Mammary epithelial cell (primary cell): ENCODE measurements at places on chromosomes 5 and 9.

- no peak for DNase-seq
Observed at GRCh38 chr5:111255169-111255568, 31.0 kb downstream of the CAMK4 start.

DNA sequence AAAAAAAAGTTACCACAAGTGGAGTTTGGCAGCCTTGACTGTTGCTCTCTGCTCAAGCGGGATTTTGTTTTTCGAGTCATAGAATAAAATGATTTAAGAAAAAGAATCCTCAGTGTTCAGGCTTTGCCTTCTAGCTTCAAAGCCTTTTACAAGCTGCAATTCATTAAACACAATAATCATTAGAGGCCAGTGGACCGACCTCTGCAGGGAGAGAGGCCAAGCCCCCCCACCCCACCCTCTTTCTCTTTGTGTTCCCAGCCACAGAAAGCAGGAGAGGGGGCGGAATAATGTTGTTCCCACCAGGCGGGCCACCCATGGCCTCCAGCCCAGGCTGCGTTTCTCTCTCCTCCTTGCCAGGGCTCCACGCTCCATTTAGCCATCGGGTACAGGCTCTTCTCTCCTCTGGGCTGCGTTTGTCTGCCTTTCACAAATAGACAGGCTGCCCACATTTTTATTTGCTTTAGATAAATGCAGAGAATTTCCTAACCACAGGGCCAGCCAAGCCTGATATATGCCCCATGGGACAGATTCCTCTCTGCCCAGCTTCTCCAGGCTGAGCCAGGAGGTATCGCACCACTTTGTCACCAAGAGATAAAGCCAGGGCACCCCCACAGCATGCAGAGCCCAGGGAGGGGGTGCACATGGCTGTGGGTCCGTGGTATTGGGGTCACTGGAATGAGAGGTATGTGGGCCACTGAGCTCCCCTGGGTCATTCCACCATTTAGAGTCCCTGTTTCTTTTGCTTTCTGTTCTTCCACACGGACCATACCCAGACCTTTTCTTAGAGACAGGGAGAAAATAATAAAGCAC, 318.8 kb downstream of the PIK3R1 start:
- no peak for DNase-seq

DNA sequence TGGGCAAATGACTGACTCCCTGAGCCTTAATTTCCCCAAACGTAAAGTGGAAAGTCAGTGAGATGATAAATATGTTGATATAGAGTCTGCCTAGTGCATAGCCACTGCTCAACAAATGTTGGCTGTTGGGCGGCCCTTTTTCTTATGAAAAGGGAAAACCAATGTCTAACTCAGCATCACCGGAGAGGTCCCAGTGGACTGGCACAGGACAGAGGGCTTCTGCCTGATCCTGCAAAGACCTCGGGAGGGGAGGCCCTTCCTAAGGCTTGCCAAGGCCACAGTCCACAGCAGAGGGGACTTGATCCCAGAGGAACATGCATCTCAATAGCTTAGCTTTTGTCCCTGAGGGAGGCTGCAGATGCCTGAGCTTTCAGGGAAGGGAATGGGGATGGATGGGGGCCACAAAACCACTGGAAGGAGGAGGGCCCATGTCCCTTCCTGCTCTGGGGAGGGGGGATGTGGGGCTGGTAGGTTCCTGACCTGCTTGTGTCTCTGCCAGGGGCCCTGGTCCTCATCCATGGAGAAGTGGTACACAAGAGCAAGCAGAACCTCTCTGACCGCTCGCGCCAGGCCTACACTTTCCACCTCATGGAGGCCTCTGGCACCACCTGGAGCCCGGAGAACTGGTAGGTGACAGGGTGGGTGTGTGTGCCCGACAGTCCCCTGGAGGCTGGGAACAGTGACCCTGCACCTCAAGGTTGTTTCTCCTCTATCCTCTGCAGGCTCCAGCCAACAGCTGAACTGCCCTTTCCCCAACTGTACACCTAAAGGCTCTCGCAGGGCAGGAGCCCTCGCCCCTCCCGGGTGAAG, 6.3 kb downstream of the DOLK start:
- DNase-seq: no peak

- DNase-seq: no peak
Observed at GRCh38 chr9:96567203-96567700, 52.4 kb downstream of the CDC14B start.

GRCh38 chr5:91038180-91038808, 344.8 kb downstream of the ARRDC3 start:
- no peak for DNase-seq

DNA sequence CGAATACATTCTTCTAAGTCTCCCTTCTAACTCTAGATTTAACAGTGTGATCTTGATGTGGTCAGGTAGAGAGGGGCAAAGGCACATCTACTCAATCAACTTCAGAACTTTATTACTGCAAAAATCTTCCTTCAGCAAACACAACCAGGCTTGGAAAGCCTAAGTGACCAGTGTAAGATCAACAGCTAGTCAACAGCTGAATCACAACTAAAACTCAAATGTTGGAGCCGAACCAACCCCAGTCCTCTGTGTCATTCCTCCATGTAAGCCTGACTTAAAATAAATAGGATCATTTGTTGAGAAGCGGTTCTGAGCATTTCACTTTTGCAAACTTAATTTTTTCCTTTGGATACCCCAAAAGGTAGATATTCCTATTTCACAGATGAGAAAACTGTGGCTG, 352.7 kb downstream of the EBF1 start:
- DNase-seq: no peak

GRCh38 chr9:104934691-104935500, 6.9 kb upstream of the ABCA1 start:
- DNase-seq: no peak

GRCh38 chr5:6708814-6709213, 4.4 kb upstream of the TENT4A start:
- no peak for DNase-seq

DNA sequence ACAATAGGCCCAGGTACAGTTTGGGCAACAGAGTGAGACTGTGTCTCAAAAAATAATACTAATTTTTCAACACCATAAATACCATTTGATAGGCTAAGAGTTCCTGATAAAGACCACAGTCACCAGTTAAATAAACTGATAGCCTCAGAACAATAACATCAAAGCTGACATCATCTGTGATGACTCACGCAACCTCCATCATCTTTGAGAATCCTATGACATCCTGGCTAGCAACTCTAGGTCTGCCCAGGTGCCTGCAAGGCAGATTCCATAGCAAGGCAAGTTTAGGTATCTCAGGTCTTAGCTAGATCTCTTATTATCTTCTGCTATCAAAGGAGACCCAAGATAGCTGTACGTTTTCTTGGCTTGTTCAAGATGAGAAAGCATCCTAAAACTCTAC, 30.5 kb upstream of the UBAP2 start:
- DNase-seq: peak; percentile 82

DNA sequence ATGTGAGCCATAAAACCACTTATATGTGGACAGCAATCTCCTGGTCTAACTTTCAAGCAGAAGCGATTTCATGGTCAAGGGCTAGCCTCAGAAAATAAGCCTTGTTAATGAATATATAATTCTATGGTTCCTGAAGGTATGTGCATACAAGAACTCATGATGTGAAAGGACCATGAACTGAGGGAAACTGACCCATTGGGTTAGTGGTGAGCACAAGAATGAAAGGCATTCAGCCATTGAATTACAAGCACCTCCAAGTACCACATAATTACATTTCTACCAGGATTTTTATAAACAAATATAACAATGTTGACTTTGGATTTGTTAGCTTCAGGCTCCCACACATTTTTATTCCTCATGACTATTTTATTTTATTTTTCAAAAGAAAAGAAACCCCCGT, 459.0 kb downstream of the TLE4 start:
- no peak for DNase-seq

DNA sequence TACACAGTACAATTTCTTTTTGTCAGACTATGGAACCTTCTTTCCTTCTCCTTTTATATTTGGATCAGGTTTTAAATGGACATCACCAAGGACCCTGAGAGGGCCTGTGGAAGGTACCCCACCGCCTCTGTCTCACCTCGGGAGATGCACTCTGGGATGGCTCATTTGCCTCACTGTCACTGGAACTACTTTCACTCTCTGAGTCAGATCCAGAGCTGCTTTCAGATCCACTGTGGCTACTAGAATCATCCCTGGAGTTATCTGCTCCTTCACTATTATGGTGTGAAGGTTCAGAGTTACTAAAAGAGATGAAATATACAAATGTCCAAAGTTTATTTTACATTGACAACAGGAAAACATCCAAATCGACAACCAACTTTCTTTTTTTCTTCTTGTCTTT, 24.6 kb downstream of the LEAP2 start:
- DNase-seq: no peak
